ENCODE measurements at places on chromosomes 16 and 17.

- no peak for DNase-seq
Observed at GRCh38 chr16:3023415-3023668, 400 bp downstream of the HCFC1R1 start.

GRCh38 chr17:61583242-61583641 is 7.8 kb downstream of the NACA2 start:
- no peak for DNase-seq

- DNase-seq = no peak
Observed at GRCh38 chr17:55426851-55427586, 5.4 kb upstream of the MMD start.

DNA sequence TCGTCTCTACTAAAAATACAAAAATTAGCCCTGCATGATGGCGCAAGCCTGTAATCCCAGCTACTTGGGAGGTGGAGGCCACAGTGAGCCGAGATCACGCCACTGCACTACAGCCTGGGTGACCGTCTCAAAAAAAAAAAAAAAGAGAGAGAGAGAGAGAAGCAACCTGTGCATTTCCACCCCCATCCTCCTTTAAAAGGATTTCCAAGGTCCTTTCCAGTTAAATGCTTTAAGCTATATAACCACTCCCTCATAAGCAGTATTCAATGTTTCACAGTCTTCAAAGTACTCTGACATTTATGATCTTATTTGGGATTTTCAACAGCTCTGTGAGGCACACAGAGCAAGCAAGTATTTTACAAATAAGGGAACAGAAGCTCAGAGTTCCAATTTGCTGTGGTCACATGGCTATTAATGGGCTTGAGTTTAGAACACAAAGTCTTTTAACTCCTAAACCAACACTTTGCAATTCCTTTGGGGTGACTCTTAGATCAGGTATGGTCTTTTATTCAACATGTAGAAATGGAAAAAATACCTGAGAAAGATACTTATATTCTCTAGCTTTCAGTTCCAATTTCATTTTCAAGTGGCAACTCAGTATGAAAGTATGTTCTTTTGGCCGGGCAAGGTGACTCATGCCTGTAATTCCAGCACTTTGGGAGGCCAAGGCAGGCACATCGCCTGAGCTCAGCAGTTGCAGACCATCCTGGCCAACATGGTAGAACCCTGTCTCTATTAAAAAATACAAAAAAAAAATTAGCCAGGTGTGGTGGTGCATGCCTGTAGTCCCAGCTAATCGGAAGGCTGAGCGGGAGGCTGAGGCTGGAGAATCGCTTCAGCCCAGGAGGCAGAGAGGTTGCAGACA is 31.3 kb downstream of the SPOP start:
- no peak for DNase-seq

DNA sequence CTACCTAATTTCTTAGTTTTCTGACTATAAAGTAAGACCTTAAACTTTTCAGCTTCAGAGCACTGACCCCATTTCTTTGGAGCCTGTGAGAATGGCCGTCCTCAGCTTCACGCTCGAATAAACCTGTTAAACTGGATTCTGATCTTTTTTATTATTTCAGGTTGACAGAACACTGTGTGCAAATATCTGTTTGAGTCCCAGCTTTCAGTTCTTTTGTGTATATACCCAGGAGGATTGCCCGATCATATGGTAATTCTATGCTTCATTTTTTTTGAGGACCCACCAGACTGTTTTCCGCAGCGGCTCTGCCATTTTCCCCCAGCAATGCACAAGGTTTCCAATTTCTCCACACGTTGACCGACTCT is 19.8 kb upstream of the KCNH6 start:
- DNase-seq = no peak

DNA sequence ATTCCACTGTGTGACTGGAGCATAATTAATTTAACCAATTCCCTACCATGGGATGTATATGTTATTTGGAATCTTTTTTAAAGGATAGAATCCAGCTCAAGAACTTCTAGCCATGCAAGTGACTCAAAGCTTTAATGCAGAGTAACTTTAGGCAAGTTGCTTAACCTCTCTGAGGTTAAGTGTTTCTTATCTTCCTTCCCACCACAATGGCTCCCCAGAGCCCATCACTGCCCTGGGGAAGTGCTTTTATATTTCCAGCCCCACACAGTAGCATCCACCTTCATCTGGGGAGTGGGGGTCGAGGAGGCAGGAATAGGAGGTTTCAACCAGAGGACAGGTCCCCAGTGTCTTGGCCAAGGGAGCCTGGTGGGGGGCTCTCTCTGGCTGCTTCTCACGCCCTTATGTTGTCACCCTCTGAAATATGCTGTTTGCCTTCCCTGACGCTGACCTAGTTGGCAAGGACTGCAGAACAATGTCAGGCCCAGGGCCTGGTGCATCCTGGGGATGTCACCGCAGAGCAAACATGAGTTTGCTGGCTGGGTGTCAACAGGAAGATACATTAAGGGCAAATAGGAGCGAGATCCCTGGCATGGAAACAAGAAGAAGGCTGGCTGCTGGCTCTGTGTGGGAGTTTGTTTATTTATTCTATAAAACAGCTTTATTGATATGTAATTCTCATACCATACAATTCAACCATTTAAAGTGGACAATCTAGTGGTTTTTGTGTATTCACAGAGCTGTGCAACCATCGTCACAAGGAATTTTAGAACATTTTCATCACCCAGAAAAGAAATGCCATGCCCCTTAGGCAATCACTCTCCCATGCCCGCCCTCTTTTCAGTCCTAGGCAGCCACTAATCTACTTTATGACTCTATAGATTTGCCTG is 46.6 kb upstream of the WSB1 start:
- DNase-seq = no peak

- no peak for DNase-seq
Observed at GRCh38 chr17:19372011-19372370, 6.3 kb upstream of the MAPK7 start.

GRCh38 chr16:57795431-57795878 is 6.8 kb downstream of the KIFC3 start:
- DNase-seq = no peak

DNA sequence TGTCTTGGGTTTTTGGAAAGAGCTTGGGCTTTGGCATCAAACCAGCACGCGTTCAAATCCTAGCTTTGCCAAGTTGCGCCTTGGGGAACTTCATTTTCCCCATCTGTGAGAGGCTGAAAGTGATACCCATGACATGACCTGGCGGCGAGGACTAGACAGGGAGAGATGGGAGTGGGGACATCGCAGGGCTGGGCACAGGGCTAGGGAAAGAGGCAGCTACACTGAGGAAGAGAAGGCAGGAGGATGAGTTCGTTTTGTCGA is 202.9 kb downstream of the IRF8 start:
- DNase-seq = no peak

DNA sequence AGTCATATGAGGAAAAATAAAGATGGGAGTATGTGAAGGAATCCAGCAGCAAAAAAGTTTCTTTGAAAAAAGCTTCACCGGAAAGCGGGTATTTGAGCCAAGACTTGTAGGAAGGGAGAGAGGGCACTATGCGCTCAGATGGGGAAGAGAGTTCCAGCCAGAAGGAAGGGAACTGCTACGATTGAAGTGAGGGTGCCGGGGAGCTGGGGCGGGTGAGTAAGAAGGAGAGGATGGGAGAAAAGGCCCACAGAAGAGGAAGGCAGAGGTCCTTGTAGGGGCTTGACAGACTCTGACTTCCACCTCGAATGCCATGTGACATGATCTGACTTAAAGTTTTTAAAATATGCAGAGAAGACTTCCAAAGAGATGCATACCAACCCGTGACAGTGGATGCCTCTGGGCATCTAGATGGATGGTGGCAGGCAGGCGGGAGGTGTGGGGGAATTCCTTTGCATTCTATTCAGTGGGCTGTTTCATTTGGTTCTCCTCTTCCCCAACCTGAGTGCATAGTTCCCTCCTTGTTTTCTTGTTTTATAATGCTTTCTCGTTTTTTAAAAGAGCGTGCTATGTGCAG is 44.9 kb downstream of the CDRT4 start:
- no peak for DNase-seq

DNA sequence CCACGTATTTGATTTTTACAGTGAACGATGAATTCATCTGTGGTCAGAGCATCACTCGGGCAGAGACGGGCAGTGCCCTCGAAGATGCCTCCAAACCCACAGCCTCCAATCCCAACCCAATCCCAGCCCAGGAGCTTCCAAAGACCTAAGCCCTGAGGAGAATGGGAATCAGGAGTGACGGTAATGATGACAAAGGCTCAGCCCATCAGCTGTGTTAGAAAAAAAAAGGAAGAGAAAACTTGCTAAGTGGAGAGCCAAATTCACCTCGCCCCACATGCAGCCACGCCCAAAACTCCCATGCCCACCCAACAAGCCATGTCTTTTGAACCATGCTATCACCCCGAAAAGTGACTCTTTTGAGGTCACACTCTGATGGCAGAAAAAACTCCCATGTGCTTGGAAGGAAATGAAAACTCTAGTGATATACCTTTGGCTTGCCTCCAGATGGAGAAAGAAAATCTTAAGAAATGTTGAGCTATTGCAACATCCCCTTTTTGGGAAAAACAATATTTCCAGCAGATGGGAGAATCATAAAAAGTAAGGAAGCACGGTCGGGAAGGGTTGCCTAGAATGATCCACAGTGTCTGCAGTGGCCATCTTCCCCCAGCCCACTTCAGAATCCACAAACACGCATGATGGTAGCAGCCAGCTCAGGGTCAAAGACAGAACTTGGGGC is 37.7 kb downstream of the XYLT1 start:
- DNase-seq = no peak

DNA sequence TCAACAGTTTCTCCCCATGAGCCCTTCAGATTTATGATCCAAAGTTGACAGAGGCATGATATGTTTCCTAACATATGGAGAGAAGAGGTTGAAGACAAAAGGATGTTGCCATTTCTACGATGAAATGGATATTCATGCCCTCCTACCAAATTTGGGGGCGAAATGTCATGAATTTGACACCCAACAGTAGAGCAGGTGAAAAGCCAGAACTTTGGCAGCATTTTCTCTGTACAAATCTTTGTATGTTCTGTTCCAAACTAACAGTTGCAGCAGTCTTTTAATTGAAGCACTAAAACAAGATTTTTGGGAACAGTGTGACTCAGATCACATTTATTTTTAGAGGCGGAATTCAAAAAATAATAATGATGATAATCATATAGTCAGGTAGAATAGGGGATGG is 130.1 kb downstream of the TRIM37 start:
- no peak for DNase-seq

DNA sequence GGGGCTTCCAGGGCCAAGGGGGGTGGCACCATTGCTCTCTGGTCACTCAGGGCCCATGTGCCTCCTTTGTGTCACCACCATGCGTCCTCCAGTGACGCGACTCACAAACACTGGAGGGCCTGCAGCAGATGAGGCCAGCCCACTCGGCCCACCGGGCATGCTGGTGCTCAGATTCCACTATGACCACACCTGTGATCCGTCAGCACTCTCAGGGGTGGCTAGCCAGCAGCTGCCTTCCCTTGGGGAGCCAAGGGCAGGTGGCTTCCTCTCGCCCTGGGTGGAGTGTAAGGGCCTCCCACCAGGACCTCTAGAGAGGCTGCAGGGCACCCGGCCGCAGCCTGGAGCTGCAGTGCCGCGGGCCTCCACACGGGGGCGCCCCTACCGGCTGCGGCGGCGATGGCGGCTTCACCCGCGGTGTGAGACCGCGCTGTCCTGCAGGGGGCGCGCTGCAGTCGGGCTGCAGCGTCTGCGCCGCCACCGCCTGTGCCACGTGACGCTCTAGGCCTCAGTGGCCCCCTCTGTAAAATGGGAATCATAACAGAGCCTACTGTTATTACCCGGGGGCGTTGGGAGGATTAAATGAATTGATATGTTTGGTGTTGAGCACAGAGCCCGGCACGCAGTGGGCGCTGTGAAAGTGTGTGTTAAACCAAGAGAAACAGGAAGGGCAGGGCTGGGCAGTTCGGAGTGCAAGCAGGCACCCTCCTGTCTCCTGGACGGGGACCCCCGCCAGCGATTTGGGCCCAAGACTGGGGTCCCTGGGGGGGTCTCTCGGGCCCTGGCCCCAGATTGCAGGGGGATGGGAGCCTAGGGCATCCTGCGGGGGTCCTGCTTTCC is 192.4 kb upstream of the GSE1 start:
- DNase-seq = peak; percentile 42

GRCh38 chr16:66899945-66900710 is 18.6 kb downstream of the CDH16 start:
- no peak for DNase-seq

- DNase-seq = no peak
Observed at GRCh38 chr16:75821117-75821516, 94.8 kb upstream of the CPHXL start.

DNA sequence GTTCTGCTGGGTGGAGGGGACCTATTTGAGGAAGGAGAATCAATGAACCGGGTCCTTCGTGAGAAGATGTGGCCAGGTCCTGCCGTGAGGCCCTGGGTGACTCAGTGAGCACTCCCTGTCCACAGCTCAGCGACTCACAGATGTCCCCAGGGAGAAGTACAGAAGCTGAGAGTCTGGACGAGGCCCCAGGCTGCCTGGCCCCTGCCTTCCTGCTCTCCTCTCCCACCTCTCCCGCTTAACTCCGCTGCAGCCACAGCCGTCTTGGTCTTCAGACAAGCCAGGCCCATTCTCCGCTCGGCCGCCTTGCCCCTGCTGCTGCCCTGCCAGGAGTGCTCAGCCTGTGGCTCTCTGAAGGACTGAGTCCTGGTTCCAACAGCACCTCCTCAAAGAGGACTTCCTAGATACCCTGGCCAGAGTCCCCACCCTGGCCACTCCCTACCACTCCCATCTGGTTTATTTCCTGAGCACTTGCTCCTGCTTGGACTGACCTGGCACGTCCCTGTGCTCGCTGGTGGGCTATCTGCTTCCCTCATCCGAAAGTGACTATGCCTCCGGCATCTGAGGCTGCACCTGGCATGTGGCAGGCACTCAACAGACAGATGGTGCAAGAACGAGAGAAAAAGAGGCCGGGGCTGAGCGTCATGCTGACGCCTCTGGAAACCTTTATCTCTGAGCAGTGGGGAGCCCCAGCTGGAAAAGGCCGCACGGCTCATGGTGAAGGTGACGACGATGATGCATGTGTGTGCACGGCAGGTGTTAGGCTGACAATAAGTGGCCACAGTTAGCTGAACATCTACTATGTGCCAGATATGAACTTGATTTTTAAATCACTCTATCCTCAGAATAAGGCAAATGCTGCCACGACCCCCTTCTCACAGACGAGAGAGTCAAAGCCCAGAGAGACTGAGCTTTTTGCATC is 9.2 kb upstream of the TNFRSF13B start:
- DNase-seq = no peak

DNA sequence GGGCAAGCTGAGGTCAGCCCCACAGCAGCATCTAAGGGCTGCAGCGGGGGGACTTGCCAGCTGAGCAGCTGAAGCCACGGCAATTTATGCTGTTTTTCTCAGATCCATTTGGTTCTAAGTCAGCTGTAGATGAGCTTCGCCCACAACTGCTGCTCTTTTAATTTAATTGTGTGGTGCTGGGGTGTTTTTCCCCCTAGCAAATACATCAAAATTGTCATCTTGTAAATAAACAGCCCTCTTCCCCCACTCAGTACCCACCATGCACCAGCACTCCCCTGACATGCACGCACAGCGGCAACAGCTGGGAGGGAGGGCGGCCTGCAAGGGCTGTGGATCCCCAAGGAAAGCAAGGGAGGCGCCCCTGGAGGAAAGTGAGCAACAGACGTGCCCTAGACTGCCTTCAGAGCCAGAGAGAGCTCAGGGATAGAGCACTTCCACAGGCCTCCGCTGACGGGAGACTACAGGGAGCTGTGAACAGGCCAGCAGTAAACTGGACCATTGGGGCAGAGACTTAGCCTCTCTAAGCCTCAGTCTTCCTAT is 149.5 kb downstream of the TMEM132E start:
- DNase-seq = no peak
